Brain (organoid and tissue), 16 donors: ENCODE measurements at places on chromosomes 1 and 21.

DNA sequence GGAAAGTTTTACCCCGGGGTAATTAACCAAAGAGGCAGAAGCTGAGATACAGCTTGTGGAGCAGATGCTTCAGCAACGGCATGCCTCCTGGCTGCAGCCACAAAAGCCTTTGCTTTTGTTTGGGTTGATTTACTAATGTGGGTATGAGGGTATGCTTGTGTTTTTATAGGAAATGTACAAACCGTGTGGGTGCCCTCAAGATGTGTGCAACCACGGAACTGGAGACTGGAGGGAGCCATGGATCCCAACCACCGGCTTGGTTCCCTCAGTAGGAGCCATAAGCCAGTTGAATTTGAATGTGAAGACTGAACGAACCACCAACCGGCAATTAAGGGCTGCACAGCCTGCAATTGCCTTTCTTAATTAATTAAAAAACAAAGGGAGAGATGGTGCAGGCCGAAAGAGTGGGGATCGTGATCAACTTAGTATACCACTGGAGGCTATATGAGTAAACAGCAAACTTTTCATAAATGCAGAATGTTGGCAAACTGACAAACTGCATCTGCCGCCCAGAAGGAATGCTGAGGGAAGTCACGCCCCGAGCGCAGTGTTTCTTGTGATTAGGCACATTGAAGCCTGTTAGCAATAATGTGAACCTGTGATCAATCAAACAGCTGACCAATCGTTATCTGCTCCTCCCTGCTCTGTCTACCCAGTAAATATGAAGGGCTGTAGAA is 104.1 kb downstream of the DISP1 start:
- peak; percentile 47 for DNase-seq

DNA sequence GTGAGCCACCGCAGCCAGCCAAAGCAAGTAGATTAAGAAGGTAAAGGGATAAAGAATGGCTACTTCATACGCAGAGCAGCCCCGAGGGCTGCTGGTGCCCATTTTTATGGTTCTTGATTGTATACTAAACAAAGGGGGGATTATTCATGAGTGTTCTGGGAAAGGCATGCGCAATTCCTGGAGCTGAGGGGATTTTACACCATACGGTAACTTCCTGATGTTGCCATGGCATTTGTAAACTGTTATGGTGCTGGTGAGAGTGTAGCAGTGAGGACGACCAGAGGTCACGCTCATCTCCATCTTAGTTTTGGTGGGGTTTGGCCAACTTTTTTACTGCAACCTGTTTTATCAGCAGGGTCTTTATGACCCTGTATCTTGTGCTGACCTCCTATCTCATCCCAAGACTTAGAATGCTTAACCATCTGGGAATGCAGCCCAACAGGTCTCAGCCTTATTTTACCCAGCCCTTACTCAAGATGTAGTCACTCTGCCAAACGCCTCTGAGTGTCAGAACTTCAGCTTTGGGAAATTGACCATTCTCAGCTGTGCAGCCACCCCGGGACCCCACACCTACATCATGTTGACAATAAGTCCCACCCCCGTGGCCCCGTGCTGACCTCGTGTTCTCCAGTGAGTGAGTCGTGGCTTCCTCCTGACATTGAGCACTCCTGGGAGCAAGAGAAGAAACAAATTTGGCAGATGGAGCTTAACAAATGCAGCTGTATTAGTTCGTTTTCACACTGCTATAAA is 149.4 kb upstream of the COL6A1 start:
- DNase-seq: no peak

DNA sequence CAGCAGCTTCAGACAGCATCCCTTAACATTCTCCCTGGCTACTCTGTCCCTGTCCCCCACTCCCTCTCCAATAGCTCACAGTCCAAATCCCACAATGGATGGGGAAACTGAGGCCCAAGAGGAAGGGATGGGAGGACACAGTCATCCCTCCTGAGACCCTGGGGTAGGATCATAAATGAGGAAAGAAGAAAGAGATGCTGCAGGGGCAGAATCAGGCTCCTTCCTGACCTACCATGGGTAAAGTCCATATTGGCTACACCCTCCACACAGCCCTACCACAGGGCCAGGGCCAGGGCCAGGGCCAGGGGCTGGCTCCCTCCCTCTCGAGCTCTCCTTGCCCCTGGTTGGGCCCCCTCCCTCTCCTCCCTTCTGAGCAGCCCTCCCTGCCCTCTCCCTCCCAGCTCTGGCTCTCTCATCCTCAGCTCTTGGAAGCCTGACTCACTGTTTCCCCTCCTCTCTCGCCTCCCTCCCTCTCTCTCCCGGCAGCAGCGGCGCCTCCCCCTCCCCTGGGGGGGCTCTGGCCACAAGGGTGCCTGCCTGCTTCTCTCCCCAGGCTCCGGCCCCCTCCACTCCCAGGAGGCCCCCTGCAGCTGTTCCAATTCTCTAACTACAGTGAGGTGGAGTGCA is 4.9 kb downstream of the AHDC1 start:
- DNase-seq: no peak

GRCh38 chr1:75732703-75733102 is 8.2 kb downstream of the ACADM start:
- DNase-seq: no peak

DNA sequence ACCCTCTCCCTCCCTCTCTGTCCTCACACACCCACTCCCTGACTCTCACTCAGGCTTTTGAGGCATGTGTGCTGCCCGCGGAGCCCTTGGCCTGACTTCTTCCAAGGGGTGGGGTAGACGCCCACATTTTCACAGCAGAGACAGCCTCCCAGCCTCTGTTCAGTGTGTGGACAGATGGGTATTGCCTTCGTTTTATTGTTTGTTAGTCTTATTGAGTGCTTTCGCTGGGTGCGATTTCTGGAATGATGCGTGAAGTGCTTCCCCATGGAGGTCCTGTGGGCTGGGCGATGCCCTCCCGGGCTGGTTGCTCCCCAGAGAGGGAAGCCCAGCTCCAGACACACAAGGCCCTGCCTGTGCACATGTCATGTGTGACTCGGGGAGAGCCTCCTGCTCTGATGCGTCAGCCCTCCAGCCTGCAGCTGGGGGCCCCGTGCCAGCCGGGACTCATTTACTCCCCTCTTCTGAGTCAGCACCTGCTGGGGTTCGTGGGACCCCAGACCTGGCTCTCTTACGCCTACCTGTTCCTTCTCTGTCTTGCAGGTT is 14.7 kb downstream of the PDXK start:
- DNase-seq: peak; percentile 71

DNA sequence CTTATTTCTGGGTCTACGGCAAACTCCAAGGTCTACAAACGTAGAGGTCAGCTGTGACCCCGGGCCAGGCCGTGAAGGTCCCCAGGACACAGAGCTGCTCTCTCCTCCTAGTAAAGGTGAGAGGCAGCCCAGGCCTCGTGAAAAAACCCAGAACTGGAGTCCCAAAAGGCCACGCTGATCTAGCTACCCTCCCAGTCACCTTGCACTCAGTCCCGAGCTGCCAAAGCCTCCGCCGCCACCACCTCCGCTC is 125 bp downstream of the ATP5PF start:
- no peak for DNase-seq

GRCh38 chr1:107966550-107966949 is 1.6 kb upstream of the VAV3 start:
- DNase-seq: no peak
